ENCODE measurements at places on chromosomes 12 and 14.

DNA sequence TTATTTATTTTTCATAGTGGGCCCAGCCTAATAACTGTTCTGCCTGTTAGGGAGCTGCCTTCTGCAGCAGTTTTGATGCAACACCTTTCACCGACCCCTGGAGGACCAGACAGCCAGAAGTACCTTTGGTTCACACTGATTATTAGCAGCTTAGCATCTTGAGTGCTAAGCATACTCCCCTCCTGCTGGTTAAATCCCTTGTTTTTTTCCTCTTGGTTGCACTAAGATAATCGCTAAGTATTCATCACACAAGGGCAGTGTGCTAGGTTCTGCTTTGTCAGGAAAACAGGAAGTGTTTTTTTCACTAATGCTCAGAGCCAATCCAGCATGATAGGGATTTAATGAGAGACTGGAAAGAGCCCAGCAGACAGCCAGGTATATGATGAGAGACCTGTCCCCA lies 437.0 kb downstream of the FUT8 start:
- no peak for DNase-seq

GRCh38 chr12:88650715-88651114 lies 70.4 kb upstream of the KITLG start:
- DNase-seq = peak; percentile 64

- DNase-seq = no peak
Observed at GRCh38 chr12:92459850-92460249, 242.9 kb upstream of the PLEKHG7 start.

DNA sequence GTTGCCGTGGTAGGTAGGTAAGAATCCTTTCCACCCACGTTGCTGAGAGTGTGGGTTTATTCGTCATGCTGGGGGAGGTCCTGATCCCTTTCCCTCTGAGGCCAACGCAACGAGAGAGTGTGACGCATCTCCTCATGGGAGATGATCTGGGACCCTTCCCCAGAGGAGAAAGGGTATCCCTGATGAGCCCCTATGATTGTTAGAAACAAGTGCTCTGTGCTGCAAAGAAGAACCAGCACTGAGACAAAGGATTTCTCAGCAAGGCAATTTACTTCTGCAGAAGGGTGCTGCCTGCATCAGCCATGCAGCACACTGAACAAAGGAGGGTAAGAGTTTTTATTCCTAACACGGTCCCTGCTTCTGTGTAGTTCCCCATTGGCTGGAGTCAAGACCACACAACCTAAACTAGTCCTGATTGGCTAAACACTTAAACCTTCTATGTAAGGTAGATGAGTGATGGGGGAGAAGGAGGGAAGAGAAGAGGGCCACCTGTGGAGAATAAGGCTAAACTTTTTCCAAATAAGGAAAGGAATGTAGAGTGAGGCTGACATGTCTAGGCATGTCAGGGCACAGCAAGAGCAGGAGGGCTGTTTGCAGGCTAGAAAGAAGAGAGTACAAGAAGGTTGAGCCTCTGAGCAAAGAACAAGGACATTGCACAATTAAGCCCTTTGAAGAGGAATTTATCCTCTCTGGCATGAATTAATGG lies 21.3 kb downstream of the CLEC2A start:
- no peak for DNase-seq

- DNase-seq = peak; percentile 41
Observed at GRCh38 chr14:64979336-64980074, 7.2 kb upstream of the FNTB start.

GRCh38 chr14:91232052-91232451 lies 12.5 kb downstream of the GPR68 start:
- no peak for DNase-seq

DNA sequence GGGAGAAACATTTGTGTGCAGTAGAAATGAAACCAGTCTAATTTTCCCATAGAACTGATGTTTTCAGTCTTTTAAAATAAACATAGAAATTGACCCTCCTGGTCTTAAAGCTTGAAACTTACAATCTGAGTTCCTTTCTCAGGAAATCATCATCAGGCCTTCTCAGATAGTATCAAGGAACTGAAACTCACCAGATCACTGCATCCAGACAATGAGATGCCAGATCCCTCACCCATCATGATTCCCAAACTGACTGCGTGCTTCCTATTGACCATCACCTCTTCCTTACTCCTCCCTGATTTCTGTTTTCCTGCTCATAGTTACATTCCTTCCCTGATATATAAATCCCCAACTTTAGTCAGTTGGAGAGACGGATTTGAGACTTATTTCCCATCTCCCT lies 195.0 kb upstream of the AMIGO2 start:
- DNase-seq = no peak

- DNase-seq = no peak
Observed at GRCh38 chr12:56695327-56696101, 7.4 kb upstream of the PTGES3 start.

DNA sequence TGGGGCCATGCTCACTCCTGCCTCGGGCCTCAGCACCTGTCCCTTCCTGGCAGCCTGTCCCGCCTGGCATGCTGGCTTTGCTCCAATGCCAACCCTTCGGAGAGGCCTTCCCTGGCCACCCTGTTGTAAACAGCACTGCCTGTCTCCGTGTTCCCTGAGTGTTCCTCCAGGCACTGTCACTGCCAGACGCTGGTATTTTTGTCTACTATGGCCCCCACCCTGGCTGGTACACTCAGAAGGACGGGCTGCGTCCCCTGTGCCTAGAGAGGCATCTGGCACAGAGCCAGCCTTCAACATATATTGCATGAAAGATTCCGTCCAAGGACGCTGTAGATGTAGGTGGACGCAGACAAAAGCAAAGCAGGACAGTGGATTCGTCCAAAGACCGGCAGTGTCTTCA lies 2.7 kb upstream of the ASPG start:
- no peak for DNase-seq

- peak; percentile 74 for DNase-seq
Observed at GRCh38 chr12:8948701-8949341, 624 bp downstream of the M6PR start.

DNA sequence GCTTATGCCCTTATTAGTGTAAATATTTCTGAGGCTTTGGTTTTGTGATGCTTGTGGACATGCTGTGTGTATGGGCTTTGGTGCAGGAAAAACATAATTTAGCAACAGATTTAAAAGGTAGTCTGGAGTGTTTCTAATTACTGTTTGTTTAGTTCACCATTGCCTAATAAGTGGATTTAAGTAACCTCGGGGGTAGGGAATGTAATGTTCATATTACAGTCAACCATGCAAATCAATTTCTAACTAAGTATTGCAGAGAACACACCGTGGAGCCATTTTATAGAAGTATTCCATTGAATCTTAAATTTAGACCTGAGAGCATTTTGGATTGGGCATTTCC lies 53.5 kb downstream of the ANO6 start:
- DNase-seq = no peak

DNA sequence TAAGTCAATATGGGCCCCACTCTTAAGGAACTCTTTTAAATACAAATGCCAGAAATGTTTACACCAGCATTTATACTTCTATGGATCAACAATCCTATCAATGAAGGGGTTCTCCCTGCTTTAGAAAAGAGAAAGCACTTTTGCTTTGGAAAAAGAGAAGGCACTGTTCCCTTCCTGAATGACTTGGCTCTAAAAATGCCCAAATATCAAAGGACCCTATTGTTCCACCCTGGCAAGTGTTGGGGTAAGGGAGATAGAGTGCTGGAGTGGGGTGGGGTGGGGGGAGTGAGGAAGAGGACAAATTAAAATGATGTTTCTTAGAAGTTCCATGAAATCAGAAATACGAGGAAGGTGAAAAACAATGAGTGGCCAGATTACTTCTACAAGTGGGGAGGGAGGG lies 131.6 kb upstream of the GRIN2B start:
- no peak for DNase-seq

DNA sequence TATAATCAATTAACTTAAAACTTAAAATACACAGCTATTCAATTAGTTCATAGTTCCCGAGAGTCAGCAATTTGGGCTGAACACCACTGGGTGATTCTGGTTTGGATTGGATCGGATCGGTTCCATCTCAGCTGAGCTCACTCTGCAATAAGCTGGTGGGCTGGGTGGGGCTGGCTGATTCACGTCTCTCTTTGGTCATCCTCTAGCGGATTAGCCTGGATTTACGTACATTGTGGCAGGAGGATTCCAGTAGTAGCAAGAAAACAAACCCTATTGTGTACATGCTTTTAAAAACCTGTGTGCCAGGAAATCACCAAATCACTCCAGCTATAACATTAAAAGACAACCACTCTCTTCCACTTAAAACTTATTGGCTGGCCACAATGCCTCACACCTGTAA lies 3.2 kb upstream of the CLEC4C start:
- no peak for DNase-seq

DNA sequence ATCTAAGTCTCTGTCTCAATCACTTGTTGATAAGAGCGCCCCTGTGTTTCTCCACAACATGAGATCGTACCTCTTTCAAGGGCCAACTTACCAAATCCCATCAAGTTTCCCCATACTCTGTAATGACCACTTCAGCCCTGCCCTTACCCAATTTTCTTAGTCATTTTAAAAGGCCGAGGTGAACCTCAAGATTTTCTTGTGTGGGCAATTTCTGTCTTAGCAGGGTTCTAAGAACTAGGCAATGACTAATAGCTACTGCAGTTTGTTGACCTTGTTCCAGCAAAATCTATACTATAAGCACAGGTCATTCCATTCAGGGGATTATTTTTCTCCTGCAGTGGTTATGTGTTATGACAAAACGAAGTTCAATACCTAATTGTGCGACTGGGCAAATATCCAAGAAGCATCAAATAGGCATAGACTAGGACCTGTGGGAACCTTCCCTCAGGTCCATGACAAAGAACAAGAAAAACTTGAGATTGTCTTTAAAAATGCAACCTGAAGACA lies 359.8 kb downstream of the PCNX1 start:
- DNase-seq = peak; percentile 90

Measured in amniotic epithelial cell (primary cell).